ENCODE measurements at places on chromosomes 13 and 19. TPM values are rescaled to one million over a fixed set of nuclear protein-coding genes. Genes with fewer than 3 reads are reported as not detected.

Gene MCEMP1
- not detected for total RNA-seq

Gene B3GLCT
- total RNA-seq: 3.5 TPM

Gene BST2
- 16.8 TPM for total RNA-seq

Gene KRTDAP
- total RNA-seq: 1.0 TPM

Gene TBXA2R
- total RNA-seq: 0.75 TPM

Gene SPC24
- 42.4 TPM for total RNA-seq

Gene PLIN4
- total RNA-seq: 0.54 TPM

Gene CARD8
- 26.2 TPM for total RNA-seq

Gene ZNF653
- total RNA-seq: 9.5 TPM

Gene ZNF98
- not detected for total RNA-seq

Gene CEACAM18
- total RNA-seq: not detected

Gene CCNA1
- total RNA-seq: 4.0 TPM

Gene SH2D3A
- total RNA-seq: 22.1 TPM

Gene SELENOV
- 8.4 TPM for total RNA-seq

Data from H1 (cell line).